ENCODE measurements at places on chromosomes 4 and X.

DNA sequence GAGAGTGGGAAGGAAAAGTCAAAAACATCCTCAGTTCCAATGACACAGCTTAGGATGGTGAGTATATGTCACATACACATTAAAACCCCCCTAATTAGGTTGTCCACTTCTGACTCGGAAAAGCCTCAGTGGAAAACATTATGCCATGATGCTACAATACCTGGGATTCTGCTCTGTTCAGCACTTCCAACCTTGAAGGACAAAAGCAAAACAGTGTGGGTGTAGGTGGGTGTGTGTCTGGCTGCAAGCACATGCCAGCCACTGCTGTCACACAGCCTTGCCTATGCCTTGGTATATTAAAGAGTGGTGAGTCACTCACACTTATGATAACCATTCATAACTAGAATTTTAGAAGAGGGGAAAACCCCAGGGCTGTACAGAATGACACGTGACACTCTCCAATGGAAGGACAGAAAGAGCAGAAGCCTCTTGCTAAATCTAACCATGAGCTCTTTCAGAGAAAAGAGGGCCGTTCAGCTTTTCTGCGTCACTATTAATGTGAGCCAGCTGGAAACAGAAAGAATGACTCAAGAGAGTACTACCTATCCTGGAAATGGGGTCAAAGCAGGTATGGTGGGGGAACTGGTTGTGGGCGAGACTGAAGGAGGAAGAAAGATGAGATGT, 159.6 kb downstream of the TET2 start:
- peak; percentile 50 for DNase-seq

DNA sequence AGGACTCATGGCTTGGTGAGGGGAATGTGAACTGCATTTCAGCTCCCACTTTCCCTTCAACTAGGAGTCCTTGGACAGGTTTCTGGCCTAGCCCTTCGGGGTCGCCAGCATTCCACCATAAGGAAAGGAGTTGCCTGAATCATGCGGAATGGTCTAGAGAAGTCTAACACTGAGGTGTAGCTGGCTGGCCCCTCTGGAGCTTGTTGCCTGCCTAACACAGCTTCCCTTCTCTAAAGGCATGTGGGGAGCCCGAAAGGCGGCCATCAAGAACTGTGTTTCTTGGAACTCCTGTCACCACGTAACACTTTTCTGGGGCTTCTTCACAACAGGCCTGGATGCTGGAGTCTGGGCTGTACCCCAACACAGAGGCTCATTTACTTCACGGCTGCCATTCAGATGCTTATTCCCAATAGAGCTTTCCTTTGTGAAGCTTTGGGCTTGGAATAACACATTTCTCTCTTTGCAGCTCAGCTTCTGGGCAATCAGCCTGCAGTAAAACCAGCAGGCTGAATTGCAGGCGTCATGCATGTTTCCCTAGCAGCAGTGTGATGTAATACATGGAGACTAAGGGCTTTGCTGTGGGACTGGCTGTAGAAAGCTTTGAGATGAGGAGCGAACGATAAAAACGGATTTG, 5.4 kb downstream of the GABRQ start:
- no peak for DNase-seq

- no peak for DNase-seq
Measured at GRCh38 chr4:172369471-172369959, 556.3 kb downstream of the GALNTL6 start.

DNA sequence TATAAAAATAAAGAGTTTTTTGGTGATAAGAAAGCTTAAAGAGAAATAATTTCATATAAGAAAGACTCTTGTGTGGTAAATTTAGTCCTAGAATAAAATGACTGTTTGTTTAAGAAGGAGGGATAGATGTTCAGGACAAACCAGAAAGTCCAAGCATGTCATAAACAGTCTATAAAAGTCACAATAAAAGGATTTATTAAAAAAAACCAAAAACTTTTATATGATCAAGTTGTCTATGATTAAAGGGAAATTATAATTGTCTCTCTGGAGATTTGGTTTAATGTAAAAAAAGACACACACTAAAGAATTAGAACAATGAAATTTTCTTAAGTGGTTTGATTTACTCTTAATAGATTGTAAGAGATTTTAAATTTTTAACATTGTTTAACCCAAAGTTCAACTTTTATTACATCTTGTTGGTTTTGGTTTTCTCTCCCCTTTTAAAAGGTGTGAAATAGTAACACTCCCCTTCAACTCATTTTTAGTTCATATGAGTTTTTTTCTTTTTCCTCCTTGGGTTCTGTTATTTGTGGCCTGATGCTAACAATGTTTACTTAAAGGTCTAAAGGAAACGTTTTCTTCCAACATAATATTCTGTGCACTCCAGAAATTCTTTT, 89.7 kb downstream of the PDHA2 start:
- no peak for DNase-seq

GRCh38 chr4:61214680-61215079, 14.6 kb downstream of the ADGRL3 start:
- DNase-seq, result no peak

- DNase-seq, result no peak
Measured at GRCh38 chrX:41707218-41707617, 16.8 kb upstream of the GPR82 start.

GRCh38 chr4:96352051-96352517, 512.2 kb downstream of the PDHA2 start:
- no peak for DNase-seq

DNA sequence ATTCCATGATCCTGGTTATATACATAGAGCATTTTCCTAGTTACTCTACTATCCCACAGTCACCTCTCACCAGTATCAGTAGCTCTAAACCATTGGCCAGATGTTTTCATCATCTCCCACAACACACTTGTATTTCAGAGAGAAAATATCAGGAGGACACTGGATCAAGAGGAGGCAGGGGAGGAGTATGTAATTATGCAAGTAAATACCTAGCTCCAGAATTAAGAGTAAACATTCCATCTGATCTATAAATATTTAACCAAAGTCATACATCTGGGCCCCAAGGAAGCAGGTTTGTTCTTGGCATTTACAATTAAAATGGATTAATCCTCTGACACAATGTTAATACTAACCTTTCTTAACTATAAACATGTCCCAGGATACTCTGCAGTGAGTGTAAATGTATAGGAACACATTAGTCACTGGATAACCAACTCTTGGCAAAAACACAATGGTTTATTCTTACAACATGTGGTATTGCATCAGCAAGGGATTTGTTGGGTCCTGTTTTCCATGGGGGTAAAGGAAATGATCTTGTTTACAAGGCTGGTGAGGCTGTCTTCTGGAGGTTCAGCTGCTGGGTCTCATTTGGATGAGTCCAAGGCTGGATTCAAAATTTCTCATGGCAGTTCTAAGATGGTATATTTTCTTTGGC, 170.1 kb downstream of the ATG4A start:
- DNase-seq, result no peak

GRCh38 chrX:39848900-39849299, 248.9 kb downstream of the BCOR start:
- DNase-seq, result no peak

GRCh38 chrX:65772842-65773241, 105.4 kb downstream of the MSN start:
- no peak for DNase-seq

Measured in activated T-cell treated with anti-CD3 and anti-CD28 coated beads for 48 hours (primary cell).